Neural progenitor cell (in vitro differentiated cells): ENCODE measurements at places on chromosomes 4 and X.

DNA sequence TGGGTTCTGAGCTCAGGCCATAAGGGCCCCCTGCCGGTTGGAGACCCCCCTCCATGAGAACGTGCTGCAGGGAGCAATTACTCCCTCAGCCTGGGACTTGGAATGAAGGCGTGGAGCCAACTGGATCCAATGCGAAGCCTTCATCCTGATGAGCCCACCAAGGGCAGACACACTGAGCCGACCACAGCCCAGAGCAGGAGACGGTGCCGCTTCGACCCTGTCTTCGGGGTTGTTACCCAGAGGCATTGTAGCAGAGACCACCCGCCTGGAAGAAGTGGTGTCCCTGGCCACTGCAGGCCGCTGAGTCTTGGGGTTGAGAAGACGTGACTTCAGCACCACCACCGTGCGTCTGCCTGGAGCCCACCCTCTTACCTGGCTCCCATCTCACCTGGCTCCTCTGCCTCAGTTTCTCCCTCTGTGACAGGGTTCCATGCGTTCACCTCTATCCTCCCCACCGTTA is 7.0 kb upstream of the NKX1-1 start:
- H3K4me3 ChIP-seq = no peak overlapping the region
- H3K36me3 ChIP-seq = no peaks in the 10 kb centered on the region
- no peak for DNase-seq
- peaks cover 87% of the 10 kb centered on the region for H3K27me3 ChIP-seq

DNA sequence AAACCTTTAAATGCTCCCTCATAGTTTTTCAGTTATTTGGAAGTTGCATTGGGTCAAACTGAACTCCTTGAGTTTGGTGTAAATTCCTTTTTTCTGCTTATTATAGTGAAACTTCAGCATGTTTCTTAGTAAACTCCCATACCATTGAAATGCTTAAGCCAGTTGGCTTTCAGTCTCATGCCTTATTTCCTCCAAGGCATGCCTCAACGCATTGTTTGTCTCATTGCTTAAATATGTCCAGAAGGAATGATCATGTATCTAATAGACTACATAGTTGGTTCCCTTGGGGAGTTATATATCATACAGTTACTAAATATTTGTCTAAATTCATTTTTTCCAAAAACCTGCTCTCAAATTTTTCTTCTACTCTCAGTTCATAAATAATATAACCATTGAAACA is 114.0 kb downstream of the STOX2 start:
- no peak overlapping the region for H3K4me3 ChIP-seq
- no peaks in the 10 kb centered on the region for H3K4me1 ChIP-seq
- no peak overlapping the region for H3K27ac ChIP-seq
- H3K36me3 ChIP-seq = no peaks in the 10 kb centered on the region
- no peaks in the 10 kb centered on the region for H3K27me3 ChIP-seq

- H3K27me3 ChIP-seq = no peaks in the 10 kb centered on the region
- no peaks in the 10 kb centered on the region for H3K4me1 ChIP-seq
- no peak overlapping the region for H3K27ac ChIP-seq
Observed at GRCh38 chr4:47493238-47494123, 8.4 kb downstream of the ATP10D start.

DNA sequence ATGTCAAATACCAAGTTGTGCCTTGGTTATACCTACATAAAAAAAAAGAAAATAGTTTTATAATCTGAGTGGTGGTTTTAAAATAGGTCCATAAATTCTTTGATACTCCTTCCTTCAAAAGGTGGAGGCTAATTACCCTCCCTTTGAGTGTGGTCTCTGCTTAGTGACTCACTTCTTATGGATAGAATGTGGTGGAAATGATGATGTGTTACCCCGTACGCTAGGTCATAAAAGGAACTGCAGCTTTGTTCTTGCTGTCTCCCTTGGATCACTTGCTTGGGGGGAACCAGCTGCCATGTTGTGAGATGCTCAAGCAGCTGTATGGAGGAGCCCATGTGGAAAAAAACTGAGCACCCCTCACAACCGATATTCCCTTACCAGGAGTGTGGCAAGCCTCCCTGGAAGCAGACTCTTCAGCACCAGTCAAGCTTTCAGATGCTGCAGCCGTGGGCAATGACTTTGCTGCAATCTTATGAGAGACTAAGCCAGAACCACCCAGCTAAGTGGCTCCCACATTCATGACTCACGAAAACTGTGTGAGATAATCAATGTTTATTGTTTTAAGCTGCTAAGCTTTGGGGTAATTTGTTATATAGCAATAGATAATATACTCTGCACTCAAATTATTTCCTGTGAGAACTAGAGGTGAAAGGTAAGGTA is 195.0 kb upstream of the GATB start:
- no peaks in the 10 kb centered on the region for H3K27me3 ChIP-seq
- H3K4me1 ChIP-seq = peaks cover 14% of the 10 kb centered on the region
- H3K4me3 ChIP-seq = no peak overlapping the region
- no peak for DNase-seq
- no peak overlapping the region for H3K27ac ChIP-seq

- DNase-seq = no peak
- H3K4me3 ChIP-seq = no peak overlapping the region
- H3K27ac ChIP-seq = no peak overlapping the region
- no peaks in the 10 kb centered on the region for H3K27me3 ChIP-seq
Observed at GRCh38 chr4:80911458-80911857, 119.0 kb upstream of the BMP3 start.

DNA sequence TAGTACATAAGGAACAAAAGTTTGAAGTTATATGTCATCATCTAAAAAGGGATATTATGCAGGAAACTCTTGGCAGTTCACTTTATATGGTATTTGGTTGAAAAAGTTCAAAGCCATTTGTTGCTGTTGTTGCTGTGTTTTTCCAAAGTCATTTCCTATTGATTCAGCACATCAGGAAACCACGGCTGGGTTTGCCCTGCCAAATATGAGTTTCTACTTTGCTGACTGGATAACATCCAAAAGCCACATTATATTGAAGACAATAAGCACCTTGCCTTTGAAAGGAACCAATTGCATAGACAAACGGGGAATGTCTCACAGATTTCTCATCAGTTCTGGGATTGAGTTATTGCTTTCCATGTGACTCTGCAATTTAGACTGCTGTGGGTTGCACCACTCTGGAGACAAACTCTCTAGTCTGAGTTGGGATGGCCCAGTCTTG is 206.1 kb downstream of the SLC39A8 start:
- DNase-seq = no peak
- H3K27ac ChIP-seq = no peak overlapping the region
- no peaks in the 10 kb centered on the region for H3K4me1 ChIP-seq
- H3K36me3 ChIP-seq = no peaks in the 10 kb centered on the region
- no peaks in the 10 kb centered on the region for H3K27me3 ChIP-seq

DNA sequence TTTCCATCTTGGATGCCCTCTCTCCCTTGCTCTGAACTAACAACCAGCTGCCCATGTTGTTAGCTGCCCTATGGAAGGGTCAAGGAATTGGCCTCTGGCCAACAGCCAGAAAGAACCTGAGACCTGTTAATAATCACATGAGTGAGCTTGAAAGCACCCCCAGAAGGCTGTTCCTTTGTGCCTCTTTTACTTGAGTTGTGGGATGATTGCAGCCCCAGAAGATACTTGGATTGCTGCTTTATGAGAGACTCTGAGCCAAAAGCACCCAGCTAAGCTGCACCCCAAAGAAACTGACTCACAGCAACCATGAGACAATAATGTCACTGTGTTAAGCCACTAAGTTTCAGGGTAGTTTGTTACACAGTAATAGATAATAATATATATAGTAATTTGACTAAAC is 73.3 kb downstream of the FRYL start:
- peak overlapping the region; percentile 66 for H3K27ac ChIP-seq
- peak; percentile 62 for DNase-seq
- H3K36me3 ChIP-seq = peaks cover 12% of the 10 kb centered on the region

DNA sequence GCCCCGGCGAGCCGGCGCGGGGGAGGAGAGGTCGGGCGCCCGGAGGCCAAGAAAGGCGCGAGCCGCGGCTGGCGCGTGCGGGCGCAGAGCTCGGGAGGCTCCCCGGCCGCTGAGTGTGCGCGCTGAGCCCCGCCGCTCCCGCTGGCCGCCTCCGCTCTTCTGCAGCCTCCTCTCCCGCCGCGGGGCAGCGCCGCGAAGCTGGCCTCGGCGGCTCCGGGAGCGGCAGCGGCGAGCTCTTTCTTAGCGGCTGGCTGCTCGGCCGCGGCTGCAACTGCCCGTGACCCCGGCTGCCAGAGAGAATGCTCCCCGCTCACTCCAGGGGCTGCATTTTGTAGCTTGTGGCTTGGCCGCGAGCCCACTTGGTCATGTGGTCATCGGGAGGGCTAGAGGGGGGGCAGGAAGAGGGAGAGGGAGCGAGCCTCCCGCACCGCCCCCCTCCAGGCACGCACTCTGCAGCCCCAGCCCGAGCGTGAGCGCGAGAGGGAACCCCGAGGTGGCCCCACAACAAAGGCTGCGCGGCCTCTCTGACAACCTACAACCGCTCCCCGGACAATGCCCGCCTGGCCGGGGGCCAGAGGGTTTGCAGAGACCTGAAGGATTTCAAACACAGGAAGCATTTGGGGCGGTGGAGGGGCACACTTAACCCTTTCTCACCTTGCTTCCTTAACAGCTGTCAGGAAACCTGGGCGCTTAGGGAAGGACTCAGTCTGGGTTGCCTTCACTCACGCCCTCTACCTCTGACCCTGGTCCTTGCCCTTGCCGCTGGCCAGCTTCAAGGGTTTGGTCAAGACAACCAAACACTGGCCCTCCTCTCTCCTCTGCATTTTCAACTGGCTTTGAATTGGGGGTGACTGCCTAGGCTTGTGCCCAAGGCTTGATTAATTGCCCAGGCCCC is at the start of gene APLN:
APLN (minus strand) TSS at position 305 of the 895 bp plus-strand sequence. CDS start 326 bp downstream, outside the sequence.
- peak within 1 kb of the TSS; percentile 55 for H3K4me3 ChIP-seq
- H3K36me3 ChIP-seq = no peaks in the 10 kb centered on the region
- H3K27me3 ChIP-seq = peaks cover 60% of the 10 kb centered on the region
- H3K27ac ChIP-seq = no peak within 1 kb of the TSS

- no peaks in the 10 kb centered on the region for H3K4me1 ChIP-seq
- DNase-seq = no peak
- H3K4me3 ChIP-seq = no peak overlapping the region
- H3K27me3 ChIP-seq = no peaks in the 10 kb centered on the region
- no peaks in the 10 kb centered on the region for H3K36me3 ChIP-seq
Observed at GRCh38 chrX:144627947-144628346, 619.4 kb upstream of the SPANXN1 start.

- no peaks in the 10 kb centered on the region for H3K27me3 ChIP-seq
- H3K4me1 ChIP-seq = no peaks in the 10 kb centered on the region
- H3K4me3 ChIP-seq = no peak overlapping the region
- no peaks in the 10 kb centered on the region for H3K36me3 ChIP-seq
- H3K27ac ChIP-seq = no peak overlapping the region
Observed at GRCh38 chr4:110587666-110588285, 35.1 kb downstream of the PITX2 start.

- H3K36me3 ChIP-seq = no peaks in the 10 kb centered on the region
- no peak overlapping the region for H3K4me3 ChIP-seq
- H3K27ac ChIP-seq = no peak overlapping the region
- H3K4me1 ChIP-seq = no peaks in the 10 kb centered on the region
- DNase-seq = no peak
Observed at GRCh38 chr4:141486375-141486997, 149.9 kb upstream of the IL15 start.

GRCh38 chrX:154398668-154399526 is 720 bp downstream of the RPL10 start:
- H3K4me3 ChIP-seq = peak overlapping the region; percentile 78
- peak; percentile 82 for DNase-seq
- no peaks in the 10 kb centered on the region for H3K27me3 ChIP-seq
- H3K27ac ChIP-seq = peak overlapping the region; percentile 72
